Right hindlimb (tissue), 1 donor: ENCODE measurements at places on chromosomes 4 and X.

DNA sequence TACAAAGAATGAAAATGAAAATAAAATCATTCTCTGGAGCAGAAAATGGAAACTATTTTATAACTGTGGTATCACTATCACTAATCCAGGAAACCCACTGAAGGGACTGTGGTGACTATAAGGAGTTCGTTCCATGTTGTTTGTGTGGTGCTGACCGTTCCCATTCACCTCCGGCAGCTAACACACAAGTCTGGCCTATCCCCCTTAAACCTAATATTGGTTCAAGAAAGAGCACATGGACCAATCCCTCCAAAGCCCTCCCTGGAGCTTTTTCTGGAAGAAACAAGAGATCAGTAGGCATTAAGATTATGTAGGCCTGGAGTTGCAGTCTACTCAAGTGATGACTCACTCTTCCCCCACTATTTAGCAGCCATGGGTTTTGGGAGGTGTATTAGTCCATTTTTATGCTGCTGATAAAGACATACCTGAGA is 25.9 kb upstream of the FAM241A start:
- no peak for DNase-seq

GRCh38 chr4:92234393-92235176 is 69.2 kb upstream of the GRID2 start:
- DNase-seq = no peak

GRCh38 chrX:19720236-19720635 is 167.2 kb downstream of the SH3KBP1 start:
- no peak for DNase-seq

- DNase-seq = no peak
These were observed 207.3 kb downstream of the SLC7A11 start for GRCh38 chr4:138034871-138035270.

DNA sequence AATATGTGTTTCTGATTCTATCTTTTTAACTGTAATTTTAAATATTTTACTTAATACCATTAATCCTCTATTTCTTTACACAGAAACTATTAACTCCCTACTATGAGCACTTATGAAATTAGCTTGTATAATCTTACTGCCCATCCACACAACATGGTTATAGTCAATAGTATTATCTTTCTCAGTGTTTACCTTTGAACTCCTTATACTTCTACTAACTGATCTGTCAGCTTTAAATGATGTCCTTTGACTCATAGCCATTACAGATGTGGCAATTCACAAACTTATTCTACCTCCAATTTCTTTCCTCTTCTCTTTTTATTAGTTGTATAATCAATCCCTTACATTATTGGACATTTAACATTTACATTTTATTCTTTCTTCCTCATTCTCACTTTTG is 5.5 kb downstream of the SEC31A start:
- no peak for DNase-seq

- DNase-seq = no peak
These were observed 41.1 kb downstream of the DDIT4L start for GRCh38 chr4:100149190-100149589.

DNA sequence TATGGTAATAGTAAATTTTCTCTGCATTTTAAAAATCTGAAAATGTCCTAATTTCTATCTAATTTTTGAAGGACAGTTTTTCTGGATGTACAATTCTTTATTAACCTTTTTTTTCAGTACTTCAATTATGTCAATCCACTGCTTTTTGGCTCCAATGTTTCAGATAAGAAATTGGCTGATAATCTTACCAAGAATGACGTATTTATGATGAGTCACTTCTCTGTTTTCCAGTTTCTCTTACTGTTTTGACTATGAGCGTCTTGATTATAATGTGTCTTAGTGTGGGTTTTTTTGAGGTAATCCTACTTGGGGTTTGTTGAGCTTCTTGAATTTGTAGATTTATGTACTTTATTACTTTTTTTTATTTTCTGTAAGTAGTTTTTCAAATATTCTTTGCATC is 47.2 kb downstream of the UGT2B11 start:
- no peak for DNase-seq

- no peak for DNase-seq
These were observed 213.6 kb upstream of the VEGFC start for GRCh38 chr4:177006331-177006730.

DNA sequence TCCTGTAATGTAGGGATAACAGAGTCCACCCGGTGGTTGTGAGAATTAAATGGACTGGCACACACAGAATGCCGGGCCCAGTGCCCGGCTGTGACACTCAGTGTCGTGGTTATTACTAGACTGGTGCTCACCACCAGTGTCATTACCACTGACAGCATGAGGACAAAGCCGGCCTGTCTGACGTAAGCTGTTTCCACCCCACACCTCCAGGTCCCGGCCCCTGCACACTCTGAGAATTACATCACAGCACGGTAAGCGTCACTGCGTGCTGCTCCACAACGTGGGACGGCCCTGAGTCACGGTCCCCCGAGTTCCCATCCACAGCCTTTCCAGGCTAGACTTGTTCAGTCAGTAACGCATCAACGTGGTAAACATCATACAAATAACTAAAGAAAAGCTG is 22.9 kb downstream of the FAT1 start:
- peak; percentile 48 for DNase-seq

DNA sequence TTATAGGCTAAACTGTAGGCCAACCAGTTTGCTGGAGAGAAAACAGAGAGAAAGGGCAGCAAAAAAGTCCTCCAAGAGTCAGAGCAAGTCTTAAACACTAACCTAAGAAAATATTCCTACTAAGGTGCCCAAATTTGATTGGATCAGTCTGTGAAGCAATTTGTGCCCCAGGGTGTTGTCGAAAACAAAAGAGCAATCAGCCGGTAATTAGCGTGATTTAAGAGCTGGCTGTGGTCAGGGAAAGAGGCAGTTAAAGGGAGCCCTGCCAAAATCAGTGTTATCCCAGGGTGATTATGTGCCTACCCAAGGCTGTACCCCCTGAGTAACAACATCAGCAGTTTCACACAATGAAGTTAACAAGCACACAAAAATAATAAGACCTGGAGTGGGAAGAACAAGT is 6.4 kb upstream of the BRWD3 start:
- DNase-seq = no peak

DNA sequence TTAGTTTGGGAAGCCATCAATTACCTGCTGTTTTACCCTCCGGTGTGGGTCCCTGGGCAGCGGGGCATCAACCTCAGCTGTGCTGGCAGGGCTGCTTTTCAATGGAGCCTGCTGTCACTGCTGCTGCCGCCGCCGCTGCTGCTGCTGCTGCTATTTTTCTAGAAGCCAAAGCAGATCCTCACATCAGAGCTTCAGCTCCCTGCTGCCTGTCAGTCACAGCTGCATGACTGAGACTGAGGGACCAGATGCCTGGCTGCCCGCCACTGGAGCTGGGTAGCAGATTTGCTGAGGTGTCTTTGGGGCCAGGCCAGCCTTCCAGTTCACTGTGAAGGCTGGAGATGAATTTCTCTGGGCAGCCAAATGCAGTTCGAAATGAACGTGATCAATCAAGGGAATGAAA is 200.3 kb upstream of the NHS start:
- DNase-seq = peak; percentile 36

GRCh38 chr4:169675825-169676224 is 55.4 kb downstream of the CLCN3 start:
- no peak for DNase-seq

DNA sequence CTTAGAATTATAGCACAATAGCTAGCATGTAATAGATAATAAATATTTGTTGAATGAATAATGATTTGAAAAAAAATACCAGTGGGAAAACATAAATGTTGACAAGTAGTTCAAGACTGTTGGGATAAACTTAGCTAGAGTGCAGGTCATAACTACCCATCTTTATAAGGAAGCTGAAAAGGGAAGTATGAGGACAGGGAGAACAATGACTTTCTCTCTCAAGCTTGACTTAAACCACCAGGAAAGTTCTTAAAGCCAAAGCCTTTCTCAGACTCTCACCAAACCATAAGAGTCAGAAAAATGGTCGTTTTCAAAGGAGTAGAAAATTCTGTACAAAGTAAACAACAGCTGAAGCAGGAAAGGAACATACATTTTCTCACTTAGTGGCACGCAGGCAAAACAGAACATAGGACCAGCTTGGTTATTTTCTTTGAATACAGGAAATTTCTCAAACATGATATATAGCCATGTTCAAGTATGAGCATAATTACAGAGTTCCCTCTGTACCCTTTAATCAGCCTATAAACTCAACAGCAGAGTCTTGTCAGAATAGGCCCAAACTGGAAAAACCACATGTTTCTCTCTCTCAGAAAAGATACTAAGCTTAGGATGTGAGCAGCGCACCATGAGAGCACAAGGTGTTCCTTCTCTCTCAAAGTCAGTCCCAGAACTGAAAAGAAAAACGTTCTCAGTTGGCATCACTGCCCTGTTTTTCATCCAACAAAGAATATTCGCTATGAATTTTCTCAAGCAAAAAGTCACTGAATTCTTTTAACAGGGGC is 28.7 kb downstream of the MAPK10 start:
- DNase-seq = no peak

GRCh38 chr4:20825505-20825904 is 125.2 kb downstream of the PACRGL start:
- DNase-seq = no peak

DNA sequence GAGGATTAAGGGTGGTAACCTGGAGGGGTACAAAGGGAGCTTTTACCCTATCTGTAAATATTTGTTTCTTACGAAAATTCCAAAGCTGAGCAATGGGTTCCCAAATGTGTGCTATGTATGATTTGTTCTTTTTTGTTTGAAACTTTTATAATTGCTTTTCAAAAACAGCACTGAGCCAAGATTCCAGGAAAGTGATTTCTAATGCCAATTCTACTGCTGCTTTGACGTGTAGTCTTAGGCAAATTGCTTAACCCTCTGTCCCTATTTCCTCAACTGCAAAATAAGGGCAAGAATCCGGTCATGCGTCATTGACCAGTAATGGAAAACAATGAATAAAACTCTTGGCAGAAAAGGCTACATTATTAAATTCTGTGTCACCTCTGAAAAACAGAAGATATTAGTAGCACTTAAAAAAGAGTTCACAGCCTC is 454.7 kb downstream of the IL15 start:
- DNase-seq = no peak

DNA sequence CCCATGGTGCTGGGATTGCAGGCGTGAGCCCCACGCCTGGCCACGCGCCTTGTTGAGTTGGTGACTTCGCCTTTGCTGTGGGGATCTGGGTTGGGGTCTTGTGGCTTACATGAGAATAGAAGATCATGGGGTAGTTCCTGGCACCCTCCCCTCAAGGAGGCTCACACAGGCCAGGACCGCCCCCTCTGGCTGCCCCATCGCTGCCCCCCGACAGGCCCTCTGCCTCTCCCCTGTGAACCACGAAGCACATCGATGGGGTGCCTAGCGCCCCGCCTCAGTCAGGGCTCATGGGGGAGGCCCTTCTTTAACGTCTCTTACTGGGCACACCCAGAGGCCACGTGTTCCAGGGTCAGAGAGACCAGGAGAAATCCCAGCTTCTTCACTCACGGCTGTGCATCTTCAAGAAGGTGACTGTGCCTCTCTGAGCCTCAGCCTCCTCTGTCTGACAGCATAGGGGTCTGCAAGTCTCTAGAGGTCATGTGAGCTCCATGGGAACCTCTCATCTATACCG is 23.6 kb upstream of the SPON2 start:
- DNase-seq = no peak

DNA sequence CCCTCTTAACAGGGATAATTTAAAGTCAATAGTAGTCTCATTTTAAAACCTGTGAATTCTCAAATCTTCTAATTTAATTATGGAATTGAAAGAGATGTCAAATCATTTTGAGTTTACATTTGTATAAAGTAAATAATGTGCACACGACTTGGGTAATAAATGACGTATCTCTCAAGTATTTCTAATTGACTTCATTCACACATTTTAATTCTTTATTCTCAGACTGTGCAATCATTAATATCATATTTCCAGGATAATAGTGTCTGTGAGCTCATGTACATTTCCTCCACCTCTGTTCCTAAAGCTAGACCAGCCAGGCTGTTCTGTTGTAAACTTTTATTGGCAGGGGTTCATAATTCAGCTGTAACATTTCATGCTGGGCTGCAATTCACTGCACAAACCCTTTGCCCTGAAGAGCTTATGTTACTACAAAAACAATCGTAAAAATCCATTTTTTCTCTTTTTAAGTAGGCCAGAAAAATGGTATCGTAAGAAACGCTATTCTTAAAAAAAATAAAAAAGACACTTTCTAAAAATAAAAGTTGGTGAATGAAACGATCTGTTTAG is 1103.1 kb upstream of the TENM3 start:
- no peak for DNase-seq

DNA sequence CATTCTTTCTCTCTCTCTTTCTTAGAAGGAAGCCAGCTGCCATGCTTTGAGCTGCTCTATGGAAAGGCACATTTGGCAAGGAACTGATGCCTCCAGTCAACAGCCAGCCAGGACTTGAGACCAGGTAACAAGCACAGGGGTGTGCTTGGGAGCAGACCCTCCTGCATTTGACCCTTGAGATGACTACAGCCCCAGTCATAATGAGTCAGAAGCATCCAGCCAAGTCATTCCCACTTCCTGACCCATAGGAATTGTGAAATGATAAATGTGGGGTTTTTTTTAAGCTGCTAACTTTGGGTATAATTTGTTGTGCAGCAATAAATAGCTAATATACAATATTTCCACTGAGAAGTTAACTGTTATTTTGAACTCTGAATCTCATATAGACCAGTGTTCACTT is 446.9 kb downstream of the GRXCR1 start:
- DNase-seq = no peak

GRCh38 chr4:98838977-98839618 is 89.8 kb downstream of the EIF4E start:
- no peak for DNase-seq

GRCh38 chrX:105694839-105695238 is 127.5 kb upstream of the NRK start:
- no peak for DNase-seq

DNA sequence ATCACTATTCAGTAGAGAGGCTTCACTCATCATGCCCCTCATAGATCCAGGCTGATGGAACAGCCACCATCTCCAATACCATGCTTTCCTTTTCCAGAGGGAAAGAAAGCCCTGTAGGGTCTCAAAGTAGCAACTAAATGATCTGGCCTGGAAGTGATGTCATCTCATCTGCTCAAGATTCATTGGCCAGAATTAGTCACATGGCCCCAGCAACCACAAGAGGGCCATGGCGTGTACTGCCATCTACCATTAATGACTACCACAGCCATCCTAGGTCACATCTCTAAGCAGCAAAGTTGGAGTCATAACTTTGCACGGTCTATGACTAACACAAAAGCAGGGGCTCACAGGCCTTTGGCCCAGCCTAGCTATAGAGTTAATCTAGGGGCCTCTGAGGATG is 194.8 kb downstream of the KIT start:
- DNase-seq = no peak

DNA sequence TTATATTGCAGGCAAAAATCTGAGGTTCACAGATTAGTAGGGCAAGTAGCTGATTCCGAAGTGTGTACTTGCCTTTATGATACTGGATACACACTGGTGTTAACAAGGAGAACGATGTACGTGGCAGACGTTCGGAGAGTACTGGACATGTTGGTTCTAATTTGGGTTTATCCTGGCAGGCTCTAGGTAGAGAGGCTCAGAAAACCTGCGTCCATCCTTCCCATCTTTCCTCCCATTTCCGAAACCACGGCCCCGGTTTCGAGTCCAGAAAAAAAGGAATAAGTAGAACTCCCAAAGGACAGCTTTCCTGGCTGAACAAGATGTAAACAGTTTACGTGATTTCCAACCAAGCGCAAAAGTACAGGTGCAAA is 351 bp upstream of the SLC30A9 start:
- no peak for DNase-seq

- no peak for DNase-seq
These were observed 320.8 kb upstream of the RASGEF1B start for GRCh38 chr4:81792521-81792920.

GRCh38 chr4:30718021-30718542 is 2.1 kb upstream of the PCDH7 start:
- DNase-seq = peak; percentile 91

GRCh38 chrX:9948406-9948805 is 18.8 kb upstream of the CLDN34 start:
- peak; percentile 26 for DNase-seq
